MV-4-11 (cell line): ENCODE measurements at places on chromosomes 5 and 9.

DNA sequence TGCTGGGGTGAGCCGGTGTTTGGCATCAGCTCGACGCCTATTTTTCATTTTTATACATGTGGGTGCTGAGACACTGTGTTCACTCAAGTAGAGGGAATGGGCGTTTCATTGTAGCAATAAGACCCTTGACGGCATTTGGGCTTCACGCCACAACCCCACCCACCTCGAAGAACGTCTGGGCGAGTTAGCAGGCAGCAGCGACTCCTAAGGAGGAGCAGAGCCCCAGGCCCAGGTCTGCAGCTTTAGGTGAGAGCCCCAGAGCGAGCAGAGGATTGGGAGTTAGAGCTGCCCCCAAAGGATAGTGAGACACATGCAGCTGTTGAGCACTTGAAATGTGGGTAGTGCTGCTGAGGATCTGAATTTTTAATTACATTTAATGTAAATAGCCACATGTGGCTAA is 1.6 kb upstream of the ZFP62 start:
- DNase-seq, result no peak

DNA sequence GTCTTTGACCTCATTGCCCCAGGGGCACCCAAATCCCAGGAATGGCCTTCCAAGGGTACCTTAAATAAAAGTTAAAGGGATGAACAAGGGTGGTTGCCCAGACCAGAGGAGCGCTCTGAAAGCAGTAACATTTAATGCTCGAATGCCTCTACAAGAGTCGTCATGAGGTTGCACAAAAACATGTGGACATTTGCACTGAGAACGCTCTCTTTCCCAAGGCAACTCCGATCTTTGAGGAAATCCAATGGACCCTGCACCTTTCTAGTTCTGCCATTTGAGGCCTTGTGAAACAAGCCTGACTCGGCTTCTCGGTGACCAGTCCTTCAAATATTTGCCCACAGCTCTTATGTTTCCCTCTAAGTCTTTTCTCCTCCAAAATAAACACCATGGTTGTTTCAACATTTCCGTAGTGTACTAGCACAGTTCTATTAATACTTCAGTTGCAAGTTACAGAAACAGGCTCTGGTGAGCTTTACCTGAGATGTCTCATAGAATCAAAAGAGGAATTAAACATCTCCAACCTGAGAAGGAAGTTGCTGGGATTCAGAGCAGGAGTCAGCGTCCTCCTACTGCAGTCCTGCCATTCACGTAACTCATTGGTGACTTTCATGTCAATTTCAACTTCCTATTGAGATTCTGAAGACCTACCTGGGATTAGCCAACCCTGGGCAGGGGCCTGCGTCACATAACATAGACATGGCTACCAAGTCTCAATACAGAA is 168.8 kb upstream of the RAI14 start:
- DNase-seq, result peak; percentile 16

- DNase-seq, result no peak
These were observed 38.0 kb downstream of the VAV2 start for GRCh38 chr9:133953976-133954709.

DNA sequence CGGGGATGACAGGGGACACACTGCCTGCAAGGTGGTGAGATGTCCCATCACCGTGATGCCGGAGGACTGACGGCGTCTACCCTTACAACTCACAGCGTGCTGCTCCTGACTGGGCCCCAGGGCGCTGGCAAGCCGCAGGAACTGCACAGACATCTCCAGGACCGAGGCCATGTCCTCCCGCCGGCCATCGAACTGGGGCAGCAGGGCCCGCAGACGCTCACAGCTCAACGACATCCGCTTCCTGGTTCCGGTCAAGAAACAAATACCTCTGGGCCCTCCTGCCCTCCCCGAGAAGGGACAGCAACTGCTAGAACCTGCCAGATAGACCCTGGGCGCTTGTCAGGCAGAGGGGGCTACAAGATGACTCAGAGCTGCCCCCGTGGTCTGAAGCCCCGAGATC is 1.0 kb downstream of the SOHLH1 start:
- no peak for DNase-seq

DNA sequence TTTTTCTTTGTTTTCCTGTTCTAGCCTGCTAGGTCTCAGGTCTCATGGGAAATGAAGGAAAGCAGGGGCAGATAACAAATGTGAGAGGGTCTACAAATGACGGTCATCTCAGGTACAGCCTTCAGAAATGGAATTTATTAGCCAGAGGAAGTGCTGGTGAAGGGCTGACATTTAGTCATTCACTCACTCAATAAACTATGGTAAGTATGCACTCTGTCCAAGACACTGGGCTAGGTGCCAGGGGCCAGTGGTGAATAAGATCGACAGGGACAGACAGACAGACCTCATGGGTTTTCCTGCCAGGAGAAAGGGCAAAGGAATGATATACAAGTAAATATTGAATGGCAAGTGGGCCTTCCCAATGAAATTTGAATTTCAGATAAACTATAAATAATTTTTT is 6.3 kb downstream of the PDE6A start:
- peak; percentile 28 for DNase-seq

DNA sequence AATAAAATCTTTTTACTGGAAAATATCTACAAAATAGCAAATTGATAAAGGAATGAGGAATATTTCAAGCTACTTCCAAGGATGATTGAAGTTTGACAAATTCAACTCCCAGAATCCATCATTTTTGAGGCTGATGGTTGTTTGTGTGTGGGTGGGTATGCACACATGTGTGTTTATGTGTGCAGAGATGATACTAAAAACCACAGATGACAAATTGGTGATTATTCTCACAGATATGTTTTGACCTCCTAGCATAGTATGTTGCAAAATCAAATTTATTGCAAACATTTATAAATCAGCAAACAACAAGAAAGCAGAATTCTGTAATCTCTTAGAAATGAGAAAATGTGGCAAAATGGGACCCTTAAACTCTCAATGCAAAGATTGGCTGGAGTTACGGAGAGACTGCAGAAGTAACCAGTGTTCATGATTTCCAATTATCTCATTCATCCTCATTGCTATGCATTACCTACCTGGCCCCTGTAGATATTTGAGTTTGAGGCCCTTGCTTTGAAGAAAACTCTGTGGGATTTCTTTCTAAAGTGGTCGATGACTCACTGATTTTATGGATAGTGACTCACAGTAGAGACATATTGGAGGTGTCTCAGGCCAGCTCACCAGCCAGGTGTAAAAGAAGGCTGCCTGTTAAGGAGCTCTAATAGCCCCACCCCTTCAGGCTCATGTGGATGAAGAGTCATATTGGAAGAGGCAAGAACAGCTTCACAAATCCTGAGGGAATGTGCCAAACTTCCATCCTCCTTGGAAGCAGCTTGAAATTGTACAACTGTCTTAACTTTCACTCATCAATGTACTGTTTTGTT is 44.6 kb upstream of the TMC1 start:
- DNase-seq, result no peak

DNA sequence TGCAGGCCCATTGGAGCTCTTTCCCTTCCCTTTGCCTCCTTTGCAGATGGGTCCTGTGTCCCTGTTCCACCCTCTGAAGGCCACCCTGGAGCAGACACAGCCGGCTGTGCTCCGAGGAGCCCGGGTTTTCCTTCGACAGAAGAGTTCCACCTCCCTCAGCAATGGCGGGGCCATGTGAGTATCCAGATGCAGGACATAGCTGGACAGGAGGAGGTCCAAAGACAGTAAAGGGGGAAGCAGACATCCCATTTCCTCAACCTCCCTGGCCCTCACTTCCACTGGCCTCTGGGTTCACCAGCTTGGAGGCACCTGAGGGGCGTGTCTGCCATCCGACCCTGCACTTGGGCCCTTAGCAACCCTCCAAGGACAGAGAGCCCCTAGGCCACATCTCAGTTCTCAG is 237.9 kb downstream of the CACNA1B start:
- DNase-seq, result no peak

DNA sequence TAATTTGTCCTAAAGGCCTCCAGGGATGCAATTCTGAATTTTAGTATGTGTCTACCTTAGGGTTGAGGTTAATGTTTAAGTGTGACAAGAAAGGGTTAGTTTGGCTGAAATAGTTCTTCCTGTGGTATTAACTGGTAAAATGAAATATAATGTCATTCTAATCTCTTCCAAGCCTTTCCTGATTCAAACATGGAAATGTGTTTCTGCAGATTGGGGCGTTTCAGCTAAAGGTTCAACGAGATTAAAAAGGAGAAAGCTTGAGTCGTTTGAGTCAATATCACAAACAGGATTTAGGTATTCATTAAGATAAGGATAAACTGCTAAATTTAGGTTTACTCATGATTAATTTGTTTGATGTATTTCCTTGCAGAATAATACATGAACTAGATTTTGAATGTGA is 34.4 kb upstream of the ALDOB start:
- DNase-seq, result no peak
